ENCODE measurements at places on chromosomes 5 and 9. TPM values are rescaled to one million over a fixed set of nuclear protein-coding genes. Genes with fewer than 3 reads are reported as not detected.
A peak's percentile ranks its signal among the peaks of the same experiment; 100 is the strongest.

DNA sequence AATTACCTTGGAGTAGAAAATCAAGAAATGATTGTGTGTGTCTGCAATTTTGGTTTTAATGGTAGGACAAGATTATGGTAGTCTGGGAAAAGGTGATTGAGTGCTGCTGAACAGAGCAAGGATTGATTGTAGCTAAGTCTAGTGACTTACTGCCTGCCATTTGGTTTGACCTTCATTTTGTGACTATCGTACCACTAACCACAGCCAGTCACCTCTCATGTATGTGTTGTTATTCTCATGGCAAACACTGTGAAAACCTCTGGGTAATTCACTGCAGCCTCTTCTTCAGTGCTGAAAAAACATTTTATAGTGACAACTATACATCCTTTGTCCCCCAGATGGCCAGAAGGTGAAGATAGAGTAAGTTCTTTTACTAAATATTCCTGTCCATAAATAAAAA, 37.5 kb downstream of the CTNNA1 start:
- no peak for DNase-seq

DNA sequence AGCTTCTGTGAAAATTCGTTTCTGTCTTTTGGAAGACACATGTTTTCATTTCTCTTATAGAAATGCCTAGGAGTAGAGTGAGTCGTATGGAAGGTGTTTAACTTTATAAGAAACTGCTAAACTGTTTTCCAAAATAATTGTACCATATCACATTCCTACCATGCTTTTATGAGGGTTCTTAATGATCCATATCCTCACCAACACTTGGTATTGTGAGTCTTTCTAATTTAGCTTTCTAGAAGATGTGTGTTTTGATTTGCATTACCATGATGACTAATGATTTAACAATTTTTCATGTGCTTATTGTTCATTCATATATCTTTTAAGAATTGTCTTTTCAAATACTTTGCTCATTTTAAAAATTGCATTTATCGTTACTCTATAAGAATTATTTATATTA, 223.6 kb downstream of the COMMD10 start:
- DNase-seq, result no peak

GRCh38 chr5:66041627-66042026, 102.5 kb upstream of the SREK1 start:
- DNase-seq, result no peak

GRCh38 chr9:88025411-88026117, 51.2 kb upstream of the CDK20 start:
- peak; percentile 46 for DNase-seq

DNA sequence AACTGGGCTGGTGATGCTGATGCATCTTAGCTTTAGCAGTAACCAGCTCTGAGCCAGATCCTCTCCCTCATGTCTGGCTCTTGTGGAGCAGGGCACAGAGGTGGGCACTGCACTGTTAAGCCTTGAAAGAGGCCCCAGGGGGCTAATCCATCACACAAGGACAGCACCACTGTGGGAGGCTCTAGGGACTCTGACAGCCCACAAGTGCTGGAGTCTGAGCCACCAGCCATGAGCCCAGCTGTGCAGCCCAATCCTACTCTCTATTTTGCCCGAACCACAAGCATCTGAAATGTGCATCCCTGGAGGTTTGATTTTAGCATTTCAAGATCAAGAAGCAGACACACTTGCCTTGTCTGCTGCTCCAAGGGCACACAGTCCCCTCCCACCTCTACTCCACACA, 407.1 kb upstream of the TRPC7 start:
- no peak for DNase-seq

DNA sequence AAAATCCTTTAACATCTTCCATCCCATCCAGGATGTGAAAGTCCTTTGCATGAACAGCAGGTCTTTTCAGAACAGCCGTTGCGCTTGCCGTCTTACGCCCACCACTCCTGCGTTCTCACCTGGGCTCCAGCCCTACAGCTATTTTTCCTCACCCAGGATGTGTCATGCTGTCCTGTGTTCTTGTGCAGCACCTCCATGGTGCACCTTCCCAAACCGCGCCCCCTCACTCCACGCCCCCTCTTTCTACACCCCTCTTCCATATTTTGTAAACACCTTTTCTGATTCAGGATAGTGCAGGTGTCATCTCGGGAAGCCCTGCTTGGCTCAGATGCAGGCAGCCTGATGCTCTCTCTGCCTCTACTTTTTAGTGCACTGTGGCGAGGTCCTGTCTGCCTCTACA, 18.4 kb downstream of the CAMK4 start:
- no peak for DNase-seq

- no peak for DNase-seq
These were observed 42.2 kb downstream of the MED27 start for GRCh38 chr9:132037458-132037857.

- no peak for DNase-seq
These were observed 11.6 kb downstream of the FCN2 start for GRCh38 chr9:134892221-134892620.

GRCh38 chr9:34158362-34158869, 20.4 kb upstream of the UBAP1 start:
- DNase-seq, result no peak

DNA sequence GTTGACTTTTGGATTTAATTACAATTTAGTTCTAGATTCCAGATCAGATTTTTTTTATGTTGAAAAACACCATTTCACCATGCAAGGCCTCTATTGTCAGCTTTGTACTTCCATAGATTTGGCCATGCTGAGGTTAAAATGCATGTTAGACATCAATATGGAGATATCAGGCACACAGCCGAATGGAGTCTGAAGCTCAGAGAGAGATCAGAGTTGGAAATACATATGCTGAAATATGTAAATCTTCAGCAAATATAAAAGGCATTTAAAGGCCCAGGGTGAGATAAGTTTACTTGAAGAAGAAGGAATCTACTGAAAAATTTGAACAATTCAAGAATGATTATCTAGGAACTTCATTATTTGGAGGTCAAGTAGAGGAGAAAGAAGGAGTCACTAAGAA, 139.6 kb downstream of the CHSY3 start:
- no peak for DNase-seq

Gene PTGES
- 2.4 TPM for total RNA-seq

Gene ZNG1A
- total RNA-seq, result 31.1 TPM

Gene TICAM2
- 0.33 TPM for total RNA-seq

Gene CAMK2A
- 0.15 TPM for total RNA-seq

Gene SPINK4
- total RNA-seq, result not detected
